ENCODE measurements at places on chromosomes 6 and 20.

GRCh38 chr6:165986914-165987482 is 180.7 kb downstream of the TBXT start:
- peak; percentile 15 for DNase-seq

- DNase-seq, result no peak
Measured at GRCh38 chr6:27810768-27811450, 101.3 kb downstream of the OR2B2 start.

GRCh38 chr6:82176616-82177015 is 70.9 kb downstream of the IBTK start:
- no peak for DNase-seq

DNA sequence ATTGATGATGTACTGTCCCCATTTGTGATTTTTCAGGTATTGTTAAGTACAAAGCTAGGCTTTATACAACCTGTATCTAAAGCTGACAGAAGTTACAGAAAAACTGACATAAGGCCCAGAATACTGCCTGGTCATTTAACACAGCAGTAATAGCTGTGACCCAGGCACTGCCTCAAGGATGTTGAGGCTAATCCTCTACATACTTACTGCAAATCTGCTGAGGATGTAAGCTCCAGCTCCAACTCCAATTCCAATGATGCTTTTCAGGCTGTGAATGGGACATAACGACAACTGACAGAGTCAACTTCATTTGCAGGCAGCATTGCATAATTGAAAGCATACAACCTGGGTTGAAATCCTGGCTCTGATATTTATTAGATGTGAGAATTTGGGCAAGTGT is 36.3 kb upstream of the SLA2 start:
- no peak for DNase-seq

DNA sequence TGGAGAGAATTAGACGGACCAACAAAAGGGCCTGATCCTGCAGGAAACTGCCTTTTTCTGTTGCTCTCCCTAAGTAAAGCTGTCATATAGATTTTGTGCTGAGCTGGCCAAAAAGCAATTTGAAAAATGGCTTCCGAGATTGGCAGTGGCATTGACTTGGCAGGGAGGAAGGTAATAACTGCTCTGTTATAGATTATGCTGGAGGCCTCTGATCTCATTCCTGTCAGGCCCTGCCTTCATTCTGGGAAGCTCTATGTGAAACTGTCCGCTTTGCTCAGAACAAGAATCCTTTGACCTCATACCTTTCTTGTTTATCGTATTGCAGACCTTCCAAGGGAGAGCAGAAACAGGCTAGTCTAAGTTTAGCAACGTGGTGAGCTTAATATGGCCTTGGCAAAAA is 234.4 kb downstream of the PHACTR1 start:
- no peak for DNase-seq

DNA sequence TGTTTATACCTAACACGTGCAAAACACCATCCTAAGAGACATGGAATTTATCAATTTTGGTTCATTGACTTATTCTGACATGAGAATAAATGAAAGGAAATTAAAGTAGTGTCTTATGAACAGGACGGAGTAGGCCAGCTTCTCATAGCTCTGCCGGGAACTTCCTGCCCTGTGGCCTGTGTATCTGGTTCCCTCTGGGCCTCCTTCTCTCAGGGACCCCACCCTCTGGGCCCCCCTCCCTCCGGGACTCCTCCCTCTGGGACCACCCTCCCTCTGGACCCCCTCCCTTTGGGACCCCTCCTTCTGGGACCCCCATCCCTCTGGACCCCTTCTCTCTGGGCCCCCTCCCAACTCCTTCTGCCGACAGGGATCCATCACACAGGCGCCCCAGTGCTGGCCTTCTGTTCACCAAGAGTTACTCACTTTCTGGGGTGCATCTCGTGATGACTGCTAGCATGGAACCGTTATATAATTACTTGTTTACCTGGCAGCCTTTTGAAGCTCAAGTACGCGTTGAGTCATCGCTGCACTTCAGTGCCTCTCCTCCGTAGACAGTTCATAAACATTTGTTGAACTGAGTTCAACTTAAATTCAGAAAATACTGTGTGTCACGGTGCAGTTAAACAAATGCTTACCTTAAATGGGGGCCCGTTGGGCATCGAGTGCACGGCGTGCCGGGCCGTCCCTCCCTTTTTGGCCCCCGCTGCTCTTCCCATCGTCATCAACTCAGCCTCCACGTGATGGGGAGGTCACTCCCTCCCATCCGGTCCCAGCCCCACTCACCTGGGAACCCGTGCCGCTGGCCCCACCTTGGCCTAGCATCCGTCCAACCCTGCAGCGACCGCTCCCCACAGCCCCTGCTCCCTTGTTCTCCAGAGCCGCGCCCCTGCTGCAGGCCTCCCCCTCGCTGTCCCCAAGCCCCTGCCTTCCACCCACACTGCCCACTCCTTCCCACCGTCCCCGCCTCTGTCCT is 8.1 kb downstream of the CCR6 start:
- DNase-seq, result no peak

GRCh38 chr6:52515219-52515960 is 61.5 kb downstream of the TRAM2 start:
- DNase-seq, result no peak

DNA sequence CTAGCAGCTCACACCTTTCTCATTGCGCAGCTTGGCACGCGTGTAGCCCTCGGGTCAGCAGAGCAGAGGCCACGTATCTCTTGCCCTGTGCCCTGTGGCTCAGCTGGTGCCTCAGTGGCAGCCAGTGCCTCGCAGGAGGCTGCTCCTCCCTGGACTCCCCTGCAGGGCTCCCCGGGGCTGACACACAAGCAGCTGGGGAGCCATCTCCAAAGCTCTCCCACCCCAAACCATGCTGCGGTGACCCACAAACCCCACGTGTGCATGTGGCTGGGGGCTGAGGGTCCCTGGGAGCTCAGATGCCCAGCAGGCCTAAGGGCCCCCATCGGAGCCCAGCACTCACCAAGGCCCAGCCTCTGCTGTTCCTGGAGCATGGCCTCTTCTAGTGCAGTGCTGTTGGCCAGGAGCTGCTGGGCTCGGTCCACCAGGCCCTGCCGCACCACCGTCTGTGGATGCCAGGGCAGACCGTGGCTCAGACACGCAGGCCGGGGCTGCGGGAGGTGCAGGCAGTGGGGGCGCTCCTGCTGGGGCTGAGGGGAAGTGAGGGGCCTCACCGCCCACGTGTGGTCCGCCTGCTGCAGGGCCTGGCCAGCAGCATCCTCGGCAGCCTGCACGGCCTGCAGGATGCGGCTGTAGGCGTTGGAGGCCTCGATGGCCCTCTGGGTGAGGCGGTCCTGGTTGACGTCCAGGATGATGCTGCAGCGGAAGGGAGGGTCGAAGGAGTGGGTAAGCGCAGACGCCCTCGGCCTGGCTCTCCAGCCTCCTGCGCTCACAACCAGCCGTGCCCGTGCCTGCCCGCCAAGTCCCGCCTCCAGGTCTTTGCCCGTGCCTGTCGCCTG is 13.8 kb downstream of the ADRM1 start:
- DNase-seq, result no peak

- peak; percentile 54 for DNase-seq
Measured at GRCh38 chr20:11891776-11892545, 25.7 kb upstream of the BTBD3 start.

- peak; percentile 52 for DNase-seq
Measured at GRCh38 chr6:133779916-133780695, 108.8 kb upstream of the TCF21 start.

GRCh38 chr6:39273406-39273821 is 40.8 kb downstream of the KCNK17 start:
- DNase-seq, result no peak

GRCh38 chr6:156698239-156699016 is 78.8 kb upstream of the ARID1B start:
- DNase-seq, result no peak

DNA sequence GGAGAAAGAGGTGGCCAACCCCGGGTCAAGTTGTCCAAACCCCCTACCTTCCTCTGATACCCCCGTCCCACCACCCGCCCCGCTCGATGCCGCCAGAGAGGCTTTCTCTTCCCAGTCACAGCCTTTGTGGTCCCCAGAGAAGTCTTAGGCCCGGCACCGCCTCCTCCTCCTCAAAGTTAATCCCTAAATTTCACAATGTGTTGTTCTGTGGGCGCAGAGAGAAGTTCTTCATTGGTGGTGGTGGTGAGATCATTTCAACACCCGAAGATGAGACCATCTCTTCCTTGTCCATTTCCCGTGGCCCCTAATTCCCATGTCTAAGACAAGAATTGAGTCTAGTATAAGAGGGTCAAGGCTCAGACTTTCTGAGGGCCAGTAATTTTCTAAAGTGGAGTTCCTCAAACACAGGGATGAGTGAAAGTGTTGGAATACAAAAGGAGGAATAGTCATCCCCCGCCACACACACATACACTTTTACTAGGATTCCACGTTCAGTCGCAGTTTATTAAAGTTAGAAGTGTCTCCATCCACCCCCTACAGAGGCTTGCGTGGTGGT is 10.4 kb downstream of the TRIM31 start:
- peak; percentile 56 for DNase-seq

DNA sequence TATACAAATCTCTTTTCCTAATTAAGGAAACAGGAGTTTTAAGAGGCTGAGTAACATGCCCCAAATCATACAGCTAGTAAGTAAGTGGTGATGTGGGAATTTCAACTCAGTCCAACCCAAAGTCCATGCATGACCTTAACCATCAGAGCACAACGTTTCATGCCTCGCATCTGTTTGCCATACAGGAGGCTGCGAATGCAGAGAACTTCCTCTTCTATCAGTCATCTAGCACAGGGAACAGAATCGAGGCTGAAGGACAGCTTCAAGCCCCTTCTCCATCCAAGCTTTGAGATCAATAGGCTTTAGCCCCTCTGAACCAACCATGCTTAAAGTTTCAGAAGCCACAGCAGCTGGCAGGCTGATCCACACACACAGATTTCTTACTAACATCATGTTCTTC is 113.2 kb downstream of the MAFB start:
- DNase-seq, result no peak

GRCh38 chr6:32411566-32412327 is 4.8 kb upstream of the BTNL2 start:
- no peak for DNase-seq

- no peak for DNase-seq
Measured at GRCh38 chr20:3889489-3890397, 556 bp downstream of the PANK2 start.

DNA sequence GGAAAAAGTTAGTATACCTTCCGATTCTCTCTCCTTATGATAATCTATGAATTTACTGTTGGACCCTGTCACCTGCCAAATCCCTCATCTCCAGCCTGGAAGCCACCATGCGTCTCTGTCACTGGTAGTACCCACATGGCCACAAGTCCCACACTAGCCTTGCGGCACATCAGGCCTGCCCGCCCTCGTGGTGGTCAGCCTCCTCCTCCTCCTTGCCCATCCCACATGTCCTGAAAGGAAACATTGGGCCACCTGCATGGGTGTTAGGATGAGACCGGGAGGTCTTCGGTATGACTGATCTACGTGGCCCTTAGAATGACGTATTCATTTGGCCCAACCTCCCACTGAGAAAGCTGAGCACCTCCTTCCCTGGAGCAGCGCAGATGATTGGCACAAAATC is 37.0 kb upstream of the QKI start:
- DNase-seq, result no peak

GRCh38 chr6:124066946-124067552 is 263.4 kb downstream of the NKAIN2 start:
- DNase-seq, result no peak

GRCh38 chr6:107690643-107691061 is 133.5 kb downstream of the SCML4 start:
- peak; percentile 63 for DNase-seq

- DNase-seq, result no peak
Measured at GRCh38 chr6:31958412-31958740, 395 bp downstream of the NELFE start.

DNA sequence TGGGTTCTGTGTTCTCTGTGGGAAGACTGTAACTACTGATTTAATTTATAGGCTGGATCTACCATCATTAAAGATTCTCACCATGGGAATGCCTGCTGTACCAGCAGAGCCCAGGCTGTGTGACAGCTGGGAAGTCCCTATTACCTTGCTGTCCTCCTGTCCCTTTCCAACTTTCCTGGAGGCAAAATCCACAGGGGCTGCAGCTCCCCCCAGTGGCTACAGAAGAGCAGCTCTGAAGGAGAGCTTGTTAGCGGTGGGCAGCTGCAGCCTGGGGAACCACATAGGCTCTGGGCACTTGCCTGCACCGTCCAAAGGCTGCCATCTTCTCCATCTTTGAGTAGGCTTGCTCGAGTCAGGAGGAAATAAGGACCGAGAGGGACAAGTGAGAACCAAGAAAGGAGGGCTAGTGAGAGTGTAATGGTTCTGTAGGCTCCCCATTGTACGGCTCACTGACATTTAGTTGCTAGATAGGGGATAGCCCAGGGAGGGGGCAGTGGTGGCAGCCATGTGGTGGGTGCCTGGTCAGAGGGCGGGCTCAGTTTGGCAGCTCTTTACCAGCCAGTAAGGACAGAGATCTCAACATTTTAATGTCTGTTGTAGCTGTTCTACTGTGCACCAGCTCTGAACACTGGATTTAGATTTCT is 155.1 kb upstream of the MLIP start:
- peak; percentile 51 for DNase-seq

DNA sequence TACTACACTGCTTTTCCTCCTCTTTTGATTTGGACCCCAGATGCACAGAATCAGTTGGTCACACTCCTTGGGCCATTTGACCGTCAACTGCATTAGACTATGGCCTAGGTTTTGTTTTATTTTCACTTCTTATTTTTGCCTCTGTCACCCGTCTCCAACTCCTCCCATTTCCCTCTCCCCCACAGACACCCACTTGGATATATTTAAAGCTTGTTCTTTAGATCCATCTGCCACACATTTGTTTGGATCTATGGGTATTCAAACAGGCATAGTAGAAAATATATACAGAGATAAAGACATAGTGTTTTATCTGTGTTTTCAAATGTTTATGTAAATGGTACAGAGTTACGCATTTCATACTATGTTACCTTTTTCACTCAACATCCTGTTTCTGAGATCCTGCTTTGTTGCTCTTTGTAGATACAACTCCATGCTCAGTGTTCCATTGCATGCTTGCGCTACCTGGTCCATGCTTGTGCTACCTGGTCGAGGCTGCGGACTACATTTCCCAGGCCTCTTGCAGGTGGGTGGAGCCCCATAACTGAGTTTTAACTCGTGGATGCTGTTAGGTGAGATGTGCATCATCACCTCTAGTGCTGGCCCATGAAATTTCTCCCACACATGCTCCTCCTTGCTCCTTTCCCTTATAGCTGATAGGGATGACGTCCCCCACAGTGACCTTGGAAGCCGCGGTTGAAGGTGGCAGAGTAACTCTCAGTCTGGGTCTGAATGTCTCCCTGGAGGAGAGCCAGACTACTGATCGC is 11.5 kb upstream of the PREX1 start:
- no peak for DNase-seq

GRCh38 chr6:112332274-112332673 is 14.9 kb upstream of the RFPL4B start:
- peak; percentile 84 for DNase-seq

DNA sequence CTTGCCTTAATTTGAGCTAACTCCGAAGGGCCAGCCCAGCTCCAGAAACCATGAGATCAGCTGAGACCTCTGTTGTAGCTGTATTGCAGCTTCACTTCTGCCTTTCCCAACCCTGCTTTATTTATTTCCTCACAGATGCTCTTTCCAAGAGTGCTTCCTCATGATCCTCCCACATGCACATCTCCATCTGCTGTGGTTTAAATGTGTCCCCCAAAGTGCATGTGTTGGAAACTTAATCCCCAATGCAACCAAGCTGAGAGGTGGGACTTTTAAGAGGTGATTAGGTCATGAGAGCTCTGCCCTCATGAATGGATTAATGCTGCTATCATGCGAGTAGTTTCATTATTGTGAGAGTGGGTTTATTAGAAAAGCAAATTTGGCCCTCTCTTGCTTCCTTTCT is 164.4 kb upstream of the TAB2 start:
- no peak for DNase-seq
